IPS DF 6.9 (cell line): ENCODE measurements at places on chromosomes 6 and 20.

DNA sequence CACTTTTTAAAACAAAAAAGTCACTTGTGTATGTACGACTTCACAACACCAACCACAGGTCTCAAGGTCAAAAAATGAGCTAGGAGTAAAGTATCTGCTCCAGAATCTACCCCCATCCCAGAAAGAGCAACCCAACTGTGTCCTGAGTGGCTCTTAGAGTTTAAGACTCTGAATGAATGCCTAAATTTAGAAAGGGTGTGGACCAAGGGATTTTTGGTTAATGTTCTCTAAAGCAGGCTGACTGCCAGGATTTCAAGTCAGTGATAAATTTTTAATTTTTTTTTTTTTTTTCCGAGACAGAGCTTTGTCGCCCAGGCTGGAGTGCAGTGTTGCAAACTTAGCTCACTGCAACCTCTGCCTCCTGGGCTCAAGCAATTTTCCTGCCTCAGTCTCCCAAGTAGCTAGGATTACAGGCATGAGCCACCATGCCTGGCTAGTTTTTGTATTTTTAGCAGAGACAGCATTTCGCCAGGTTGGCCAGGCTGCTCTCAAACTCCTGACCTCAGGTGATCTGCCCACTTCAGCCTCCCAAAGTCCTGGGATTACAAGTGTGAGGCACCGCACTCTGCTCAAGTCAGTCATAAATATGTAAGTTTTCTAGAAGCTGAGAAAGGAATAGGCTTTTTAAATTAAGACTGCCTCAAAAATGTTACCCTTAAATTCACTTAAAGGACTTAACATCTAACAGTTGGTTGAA, 20.2 kb downstream of the STAU1 start:
- no peak for DNase-seq

DNA sequence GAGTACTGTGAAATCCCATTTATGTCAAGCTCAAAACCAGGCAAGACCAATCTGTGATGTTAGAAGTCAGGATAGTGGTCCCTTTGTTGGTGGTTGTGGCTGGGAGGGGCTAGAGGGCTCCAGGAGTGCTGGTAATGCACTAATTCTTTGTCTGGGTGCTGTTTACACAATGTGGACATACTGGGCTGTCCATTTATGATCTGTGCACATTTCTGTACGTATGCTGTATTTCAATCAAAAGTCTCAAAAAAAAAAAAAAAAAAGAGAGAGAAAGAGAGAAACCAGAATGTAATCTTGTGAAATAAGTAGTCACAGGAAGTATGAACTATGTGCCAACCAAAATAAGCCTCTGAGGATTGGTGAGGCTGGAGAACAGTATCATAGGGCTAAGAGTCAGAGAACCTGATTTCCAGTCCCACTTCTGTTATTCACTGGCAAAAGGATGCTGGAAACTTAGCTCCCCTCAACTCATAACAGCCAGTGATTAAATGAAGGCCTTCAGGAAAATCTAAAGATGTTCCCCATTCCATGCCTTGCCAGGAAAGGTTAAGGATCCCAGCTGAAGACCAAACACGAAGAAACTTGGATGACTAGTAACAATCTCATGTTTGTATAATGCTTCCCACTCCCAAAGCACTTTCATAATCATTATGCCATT, 19.6 kb upstream of the TRAM2 start:
- no peak for DNase-seq

- DNase-seq = no peak
Measured at GRCh38 chr20:49880177-49880576, 35.2 kb downstream of the SPATA2 start.

DNA sequence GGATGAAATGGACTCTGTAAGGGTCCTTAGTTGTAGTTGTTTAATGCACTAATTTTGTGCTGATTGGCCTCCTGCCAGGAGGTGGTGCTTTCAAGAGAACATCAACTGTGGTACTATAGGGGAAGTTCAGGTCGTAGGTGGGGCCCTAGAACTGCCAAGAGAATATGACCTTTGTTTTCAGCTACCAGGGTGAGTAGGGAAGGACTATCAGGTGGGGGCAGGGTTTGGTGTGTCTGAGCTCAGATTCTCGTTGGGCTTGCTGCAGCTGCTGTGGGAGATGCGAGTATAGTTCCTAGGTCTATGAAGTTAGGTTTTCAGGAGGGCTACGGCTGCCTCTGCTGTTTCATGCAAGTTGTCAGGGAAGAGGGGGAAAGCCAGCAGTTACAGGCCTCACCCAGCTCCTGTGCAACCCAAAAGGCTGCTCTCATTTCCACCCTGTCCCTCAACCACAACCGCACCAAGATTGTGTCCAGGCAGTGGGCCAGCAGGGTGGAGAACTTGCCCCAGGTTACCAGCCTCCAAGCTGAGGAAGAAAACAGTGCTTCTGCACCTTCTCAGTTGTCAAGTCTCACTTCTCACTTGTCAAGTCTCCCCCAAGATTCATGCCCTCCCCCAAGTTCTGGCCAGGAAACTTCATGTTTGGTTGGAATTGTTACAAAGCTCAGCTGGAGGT, 626.5 kb upstream of the MAP3K7 start:
- no peak for DNase-seq

- DNase-seq = no peak
Measured at GRCh38 chr6:150176659-150177058, 33.8 kb downstream of the PPP1R14C start.

GRCh38 chr6:114281496-114281895, 61.3 kb downstream of the HS3ST5 start:
- no peak for DNase-seq

- DNase-seq = no peak
Measured at GRCh38 chr6:169920359-169921020, 169.1 kb downstream of the ERMARD start.

DNA sequence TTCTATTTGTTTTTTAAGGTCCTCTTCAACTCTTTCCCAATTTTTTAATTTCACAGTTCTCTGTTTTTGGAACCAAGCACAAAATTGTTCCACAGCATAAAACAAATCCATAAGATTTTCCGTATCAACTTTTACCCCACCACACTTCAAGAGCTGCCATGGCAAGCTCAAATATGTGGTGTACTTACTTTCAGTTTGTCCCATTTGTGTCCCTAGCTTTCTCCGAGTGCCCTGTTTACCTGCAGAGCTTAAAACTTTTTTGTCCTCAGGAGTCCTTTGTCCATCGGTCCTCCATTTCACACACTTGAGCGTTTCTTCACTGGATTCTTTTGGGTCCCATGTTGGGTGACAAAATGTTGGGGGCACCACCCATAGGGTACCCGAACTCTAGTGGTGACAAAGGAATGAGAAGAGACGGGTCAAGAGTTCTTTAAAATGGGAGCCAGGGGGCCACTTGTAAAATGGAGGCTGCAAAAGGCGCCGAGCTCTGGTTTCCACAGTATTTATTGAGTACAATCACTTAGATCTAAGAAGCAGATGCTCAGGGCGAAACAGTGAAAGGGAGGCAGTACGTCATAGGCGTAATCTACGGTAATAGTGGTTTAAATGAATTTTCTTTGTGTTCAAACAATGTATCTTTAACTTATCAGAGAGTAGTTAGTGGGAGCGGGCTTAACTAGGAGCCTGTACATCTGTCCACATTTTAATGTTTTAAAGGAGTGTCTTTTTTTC, 39.8 kb upstream of the SERINC1 start:
- no peak for DNase-seq

GRCh38 chr20:34190679-34191090, 50.5 kb upstream of the ASIP start:
- DNase-seq = peak; percentile 82
